Right ventricle myocardium superior (tissue), 1 donor: ENCODE measurements at places on chromosomes 7 and 10. TPM values are rescaled to one million over a fixed set of nuclear protein-coding genes. Genes with fewer than 3 reads are reported as not detected.

DNA sequence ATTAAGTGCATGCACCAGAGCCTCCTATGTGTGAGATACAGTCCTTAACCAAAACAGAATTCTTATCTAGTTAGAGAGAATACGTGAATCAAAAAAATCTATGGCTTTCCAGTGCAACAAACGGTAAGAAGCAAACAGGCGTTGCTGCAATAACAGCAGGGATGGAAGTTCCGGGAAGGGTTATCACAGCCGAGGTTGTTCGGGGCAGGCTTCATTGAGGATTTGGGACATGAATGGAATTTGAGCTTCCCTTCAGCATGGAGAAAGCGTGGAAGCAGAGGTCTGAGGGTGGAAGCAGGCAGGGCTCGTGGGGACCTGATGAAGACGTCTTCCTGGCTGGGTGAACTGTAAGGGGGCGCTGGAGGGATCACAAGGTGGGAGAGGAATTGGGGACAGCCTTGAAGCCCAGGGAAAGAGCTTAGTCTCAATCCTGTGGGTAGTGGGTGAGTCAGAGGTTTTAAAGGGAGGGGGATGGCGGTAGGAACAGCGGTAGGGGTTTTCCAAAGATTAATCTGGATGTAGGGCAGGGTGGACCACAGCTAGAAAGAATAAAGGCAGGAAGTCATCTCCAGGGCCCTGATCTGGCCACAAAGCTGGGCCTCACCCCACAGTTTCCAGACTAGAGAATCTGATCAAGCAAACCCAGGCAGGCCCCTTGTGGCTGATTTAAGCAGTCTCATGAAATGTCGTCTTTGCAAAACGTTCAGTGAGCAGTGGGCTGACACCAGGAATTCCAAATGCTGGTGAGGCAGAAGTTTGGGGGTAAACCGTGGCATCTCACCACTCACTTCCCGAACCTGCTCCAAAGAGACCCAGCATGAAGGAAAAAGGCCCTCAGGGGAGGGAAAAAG lies 65.1 kb downstream of the CALML3 start:
- no peak for DNase-seq

GRCh38 chr10:5503477-5503835 lies 4.1 kb upstream of the CALML5 start:
- DNase-seq = no peak

DNA sequence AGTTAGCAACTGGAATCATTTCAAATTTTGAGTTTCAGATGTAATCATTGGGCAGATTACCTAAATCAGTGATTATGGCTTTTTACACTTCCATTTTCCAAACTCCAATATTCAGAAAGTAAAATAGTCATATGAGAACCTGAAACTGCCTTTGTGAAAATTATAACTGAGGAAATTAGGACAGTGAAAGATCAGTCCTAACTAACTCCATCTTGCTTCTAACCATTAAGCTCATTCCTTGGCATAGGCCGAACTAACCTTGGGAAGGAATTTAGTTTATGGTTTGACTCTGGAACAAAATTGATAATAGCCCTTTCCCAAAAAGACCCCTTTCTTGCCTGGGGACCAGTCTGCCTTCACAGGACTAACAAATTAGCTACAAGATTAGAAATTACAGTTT lies 2.2 kb downstream of the CRPPA start:
- no peak for DNase-seq

GRCh38 chr10:97785731-97786130 lies 13.9 kb upstream of the SFRP5 start:
- DNase-seq = no peak

Gene GPR26
- not detected for total RNA-seq
